ENCODE measurements at places on chromosomes 5 and 9. TPM values are rescaled to one million over a fixed set of nuclear protein-coding genes. Genes with fewer than 3 reads are reported as not detected.

Gene GBGT1
- polyA plus RNA-seq = 3.9 TPM

Gene RGMB
- 28.3 TPM for polyA plus RNA-seq

Gene GABRA1
- not detected for polyA plus RNA-seq

Gene SPATA9
- polyA plus RNA-seq = 1.3 TPM

Gene TMOD1
- 77.2 TPM for polyA plus RNA-seq

Gene STPG3
- not detected for polyA plus RNA-seq

Gene C5orf58
- polyA plus RNA-seq = 0.36 TPM

Gene PCDHB9
- 1.5 TPM for polyA plus RNA-seq

Gene CYSRT1
- polyA plus RNA-seq = not detected

Gene PRR16
- 8.5 TPM for polyA plus RNA-seq

Gene SMIM33
- not detected for polyA plus RNA-seq

Gene CCDC69
- polyA plus RNA-seq = 158 TPM

Gene YTHDC2
- 9.1 TPM for polyA plus RNA-seq

Gene ELAVL2
- polyA plus RNA-seq = 0.45 TPM

Gene SLC1A3
- 5.2 TPM for polyA plus RNA-seq

Gene AP3B1
- 31.2 TPM for polyA plus RNA-seq

Gene NMUR2
- polyA plus RNA-seq = not detected

Gene SLC36A3
- not detected for polyA plus RNA-seq

Gene CDO1
- polyA plus RNA-seq = 12.7 TPM

Gene MSMP
- 0.41 TPM for polyA plus RNA-seq

Gene KIAA0825
- 0.70 TPM for polyA plus RNA-seq

Gene MED7
- 15.1 TPM for polyA plus RNA-seq

Gene HMHB1
- not detected for polyA plus RNA-seq

Gene LCN9
- not detected for polyA plus RNA-seq

Gene SUSD3
- 42.5 TPM for polyA plus RNA-seq

Gene MEF2C
- polyA plus RNA-seq = 27.4 TPM

Gene DIPK1B
- polyA plus RNA-seq = 15.0 TPM

Gene PAPPA
- polyA plus RNA-seq = 0.61 TPM

Gene SHLD3
- polyA plus RNA-seq = 1.2 TPM

Gene OBP2B
- polyA plus RNA-seq = not detected

Gene PCDHGB5
- 4.5 TPM for polyA plus RNA-seq

Gene SHC3
- 1.00 TPM for polyA plus RNA-seq

Gene CDC25C
- polyA plus RNA-seq = 0.30 TPM

Data from ovary (tissue), 10 donors.